Stimulated activated CD8-positive, alpha-beta memory T cell treated with anti-CD3 and anti-CD28 coated beads, Interleukin-12 subunit alpha, Interleukin-12 subunit beta, amount 100 ng/mL, for 4 hours (primary cell): ENCODE measurements at places on chromosomes 5 and 9.

DNA sequence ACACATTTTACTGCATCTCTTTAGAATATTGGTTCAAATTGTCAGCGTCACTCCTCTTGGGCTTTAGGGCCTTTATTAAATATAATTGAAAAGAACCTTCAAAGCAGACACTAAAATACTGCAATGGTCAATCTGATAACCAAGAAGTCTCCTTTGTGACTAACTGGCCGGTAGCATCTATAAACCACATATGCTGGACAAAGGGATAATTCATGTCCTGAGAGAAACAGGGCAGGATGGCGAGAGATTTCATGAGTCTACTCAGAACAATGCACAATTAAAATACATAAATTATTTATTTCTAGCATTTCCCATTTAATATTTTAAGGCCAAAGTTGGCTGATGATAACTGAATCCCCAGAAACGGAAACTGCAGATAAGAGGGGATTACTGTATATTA lies 1083.4 kb upstream of the CDH18 start:
- DNase-seq = no peak

DNA sequence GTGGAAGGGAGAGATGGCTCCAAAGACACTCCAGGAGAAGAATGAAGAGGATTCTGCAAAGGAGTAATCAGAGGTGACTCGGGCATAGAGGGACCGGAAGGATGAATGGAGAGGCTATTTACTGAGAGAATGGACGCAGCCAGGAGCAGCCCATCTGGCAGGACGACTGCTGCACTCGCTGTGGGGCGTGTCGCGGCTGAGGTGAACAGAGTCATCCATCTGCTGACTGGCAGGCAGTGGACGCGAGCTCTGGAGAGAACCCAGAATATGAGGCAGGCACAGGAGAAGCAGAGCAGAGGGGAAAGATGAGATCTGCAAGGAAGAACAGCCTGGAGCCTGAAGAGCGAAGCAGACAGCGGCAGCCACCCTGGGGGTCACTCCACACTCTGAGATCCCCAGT lies 16.4 kb downstream of the FGF1 start:
- DNase-seq = no peak

- DNase-seq = no peak
These were observed 99.2 kb upstream of the GNAQ start for GRCh38 chr9:78130853-78131252.

DNA sequence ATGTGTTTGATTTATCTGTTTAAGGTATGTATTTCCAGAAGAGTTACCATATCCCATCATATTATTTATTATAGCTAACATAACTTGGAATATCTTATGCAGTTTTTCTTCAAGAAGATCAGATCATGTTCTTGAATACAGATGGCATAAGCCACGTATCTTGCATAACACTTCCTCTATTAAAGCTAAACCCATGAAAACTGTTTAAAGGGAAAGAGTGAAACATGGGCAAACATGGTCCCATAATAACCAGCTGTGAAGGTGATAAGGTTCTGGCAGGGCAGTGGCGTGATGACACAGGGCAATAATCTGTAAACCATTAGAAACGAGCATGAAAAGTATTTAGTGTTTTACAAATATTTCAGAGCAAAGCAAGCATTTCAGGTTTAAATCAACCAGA lies 34.2 kb downstream of the EFNA5 start:
- no peak for DNase-seq

DNA sequence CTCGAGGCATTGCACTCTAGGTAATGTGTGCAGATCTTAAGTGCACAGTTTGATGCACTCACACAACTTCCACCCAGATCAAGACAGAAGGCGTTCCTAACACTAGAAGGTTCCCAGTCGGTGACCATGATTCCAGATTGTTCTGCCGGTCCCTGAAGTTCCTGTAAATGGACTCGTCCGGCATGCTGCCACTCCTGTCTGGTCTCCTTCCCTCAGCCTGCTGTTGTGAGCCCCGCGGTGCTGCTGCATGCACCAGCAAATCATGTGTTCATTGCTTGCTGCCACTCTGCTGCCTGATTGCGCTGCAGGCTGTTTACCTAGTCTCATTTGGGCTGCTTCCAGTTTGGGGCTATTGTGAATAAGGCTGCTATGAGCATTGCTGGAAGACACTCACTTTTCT lies 11.5 kb downstream of the STKLD1 start:
- no peak for DNase-seq

- no peak for DNase-seq
These were observed 10.5 kb downstream of the TMEM174 start for GRCh38 chr5:73183481-73183891.

DNA sequence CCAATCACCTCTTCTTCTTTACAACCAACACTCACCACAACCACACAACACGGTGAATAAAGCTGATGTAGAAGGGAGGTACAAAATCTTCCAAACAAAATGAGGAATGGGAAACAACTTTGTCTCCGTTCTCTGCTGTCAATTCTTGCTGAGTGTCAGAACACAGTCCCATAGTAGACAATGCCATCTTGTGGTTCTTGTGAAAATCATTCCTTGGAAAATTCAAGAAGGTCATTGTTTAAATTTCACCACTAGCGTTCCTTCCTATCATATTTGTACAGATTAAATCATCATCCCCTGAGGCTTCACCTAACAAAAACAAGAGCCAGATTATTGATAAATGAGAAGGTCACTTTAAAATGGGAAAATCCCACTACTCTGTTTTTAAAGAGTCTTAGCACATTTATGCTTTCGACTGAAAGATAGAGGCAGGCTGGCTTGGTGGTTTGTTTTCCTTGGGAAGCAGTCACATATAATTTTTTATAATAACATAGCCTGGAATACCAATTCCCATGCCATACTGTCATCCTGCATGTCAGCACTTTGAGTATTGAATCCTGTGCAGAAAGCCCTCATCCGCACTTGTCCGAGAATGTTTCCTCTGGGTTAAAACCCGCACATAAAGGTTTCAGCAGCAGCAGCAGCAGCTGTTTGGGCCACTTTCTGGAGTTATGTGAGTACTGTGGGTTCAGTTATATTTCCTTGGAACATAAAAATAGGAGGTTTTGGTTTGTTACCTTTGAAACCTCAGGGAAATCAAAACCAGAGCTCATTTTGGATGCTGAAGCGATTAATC lies 395.0 kb upstream of the SMARCA2 start:
- DNase-seq = no peak

DNA sequence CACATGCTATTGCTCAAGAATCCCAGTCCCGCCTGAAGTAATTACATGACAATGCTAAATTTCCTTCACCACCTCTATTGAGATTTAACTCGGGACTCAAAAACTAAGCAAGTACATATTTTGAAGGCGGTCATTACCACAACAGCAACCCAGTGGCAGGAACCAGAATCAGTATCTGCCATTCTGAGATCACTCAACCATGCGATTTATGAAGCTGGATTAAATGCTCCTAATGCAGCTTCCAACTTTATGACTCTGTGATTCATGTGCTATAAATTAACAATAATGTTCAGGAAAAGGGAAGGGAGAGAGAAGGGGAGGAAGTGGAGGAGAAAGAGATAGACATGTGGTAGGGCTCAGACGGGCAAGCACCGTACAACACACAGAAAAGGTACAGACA lies 194.7 kb downstream of the DNAH5 start:
- DNase-seq = no peak

GRCh38 chr5:61306531-61307131 lies 25.4 kb upstream of the ZSWIM6 start:
- no peak for DNase-seq

- DNase-seq = no peak
These were observed 5.5 kb downstream of the CCIN start for GRCh38 chr9:36174731-36175130.

DNA sequence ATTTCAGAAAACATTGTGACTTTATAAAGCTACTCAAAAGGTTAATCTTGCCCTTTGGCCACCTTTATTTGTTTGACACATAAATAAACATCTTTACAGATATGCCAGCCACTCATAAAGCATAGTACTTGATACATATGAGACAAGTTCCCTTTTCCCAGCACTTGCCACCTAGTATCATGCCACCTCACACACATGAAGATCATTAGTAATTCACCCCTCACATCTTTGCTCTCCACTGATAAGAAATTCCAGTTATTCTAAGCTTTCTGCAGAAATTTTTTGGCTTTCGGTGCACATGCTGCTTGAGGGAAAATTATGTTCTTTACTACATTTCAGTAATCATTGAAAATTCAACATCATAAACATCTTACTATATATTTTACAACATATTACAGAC lies 59.1 kb downstream of the DEPDC1B start:
- DNase-seq = no peak

GRCh38 chr5:175691761-175692160 lies 33.9 kb downstream of the HRH2 start:
- DNase-seq = no peak

GRCh38 chr5:1568201-1568979 lies 44.6 kb upstream of the LPCAT1 start:
- no peak for DNase-seq

DNA sequence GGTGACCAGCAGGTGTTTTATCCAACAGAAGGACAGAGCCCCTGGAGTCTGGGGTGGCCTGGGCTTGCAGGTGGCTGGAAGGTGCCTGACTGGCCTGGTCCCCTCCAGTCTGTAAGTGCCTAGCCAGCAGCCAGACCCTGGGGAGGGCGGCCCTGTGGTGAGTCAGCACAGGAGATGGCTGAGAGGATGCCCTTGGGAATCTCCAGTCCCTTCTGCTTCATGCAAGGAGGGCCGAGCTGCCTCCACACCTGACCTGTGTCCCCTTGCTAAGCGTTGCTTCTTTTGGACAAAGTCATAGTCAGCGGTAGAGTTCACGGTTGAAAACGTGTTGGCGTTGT lies 20.2 kb downstream of the OBP2B start:
- no peak for DNase-seq

GRCh38 chr9:127921557-127922120 lies 4.8 kb upstream of the ST6GALNAC4 start:
- DNase-seq = peak; percentile 56

GRCh38 chr5:85931220-85931619 lies 686.5 kb upstream of the COX7C start:
- DNase-seq = no peak

GRCh38 chr9:137740312-137740711 lies 121.5 kb downstream of the EHMT1 start:
- DNase-seq = no peak

DNA sequence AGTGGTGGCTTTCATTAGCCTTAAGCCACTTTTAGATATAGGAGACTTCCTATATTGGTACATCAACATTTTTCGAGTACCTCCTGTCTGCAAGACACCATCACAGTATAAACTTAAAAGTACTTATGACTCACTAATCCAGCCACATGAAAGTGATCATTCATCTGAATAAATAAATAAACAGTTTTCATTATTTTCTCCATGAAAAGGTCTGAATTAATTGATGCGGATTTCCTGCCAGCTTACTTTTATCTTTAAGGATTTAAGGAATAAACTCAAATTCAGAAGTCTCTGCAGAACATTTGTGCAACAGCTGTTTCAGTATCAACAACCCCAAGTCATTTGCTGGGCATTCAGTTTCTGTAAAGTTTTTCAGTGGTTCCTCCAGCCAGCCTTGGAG lies 4.0 kb downstream of the SAP30L start:
- no peak for DNase-seq

DNA sequence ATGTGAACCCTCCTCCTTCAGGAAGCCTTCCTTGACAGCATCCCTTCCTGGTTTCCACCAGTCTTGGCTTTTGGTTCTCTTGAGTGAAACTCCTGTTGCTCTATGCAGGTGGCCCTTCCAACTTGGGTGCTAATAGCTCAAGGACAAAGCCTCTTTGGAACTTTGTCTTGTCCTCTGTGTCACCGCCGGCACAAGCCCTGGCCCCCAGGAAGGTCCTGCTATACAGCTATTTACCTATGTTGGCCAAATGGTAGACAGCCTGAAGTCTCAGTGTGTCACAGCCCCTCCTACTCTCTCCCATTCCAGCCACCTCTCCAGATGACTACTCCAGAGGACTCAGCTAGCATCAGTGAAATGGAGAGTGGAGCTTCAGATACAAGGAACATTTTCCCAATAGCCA lies 94.7 kb upstream of the ZNF618 start:
- DNase-seq = no peak

GRCh38 chr5:91306497-91306896 lies 76.6 kb downstream of the ARRDC3 start:
- DNase-seq = no peak

GRCh38 chr9:130860458-130861316 lies 25.6 kb downstream of the ABL1 start:
- no peak for DNase-seq

GRCh38 chr5:109038209-109038840 lies 290.6 kb downstream of the FER start:
- DNase-seq = no peak

GRCh38 chr5:53123702-53124101 lies 14.1 kb upstream of the MOCS2 start:
- DNase-seq = no peak

DNA sequence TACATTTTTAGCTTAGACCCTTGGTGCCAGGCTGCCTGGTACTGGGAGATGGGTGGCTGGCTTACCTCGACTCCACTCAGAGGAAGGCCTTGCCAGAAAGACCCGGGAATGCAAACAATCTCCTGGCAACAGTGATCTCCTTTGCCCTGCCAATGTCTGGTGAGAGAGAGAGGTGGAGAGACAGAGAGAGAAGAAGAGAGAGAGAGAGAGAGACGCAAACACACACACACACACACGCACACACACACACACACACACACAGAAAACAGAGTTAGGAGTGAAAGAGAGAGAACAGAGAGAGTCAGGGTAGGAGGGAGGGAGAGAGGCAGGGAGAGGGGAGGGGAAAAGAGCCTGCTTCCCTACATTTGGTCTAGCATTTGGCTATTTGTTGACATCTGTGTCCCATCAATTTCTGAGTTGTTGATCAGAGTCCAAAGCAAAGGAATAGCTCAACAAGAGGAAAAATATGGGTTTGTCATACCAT lies 181.6 kb upstream of the MAP1B start:
- DNase-seq = no peak

DNA sequence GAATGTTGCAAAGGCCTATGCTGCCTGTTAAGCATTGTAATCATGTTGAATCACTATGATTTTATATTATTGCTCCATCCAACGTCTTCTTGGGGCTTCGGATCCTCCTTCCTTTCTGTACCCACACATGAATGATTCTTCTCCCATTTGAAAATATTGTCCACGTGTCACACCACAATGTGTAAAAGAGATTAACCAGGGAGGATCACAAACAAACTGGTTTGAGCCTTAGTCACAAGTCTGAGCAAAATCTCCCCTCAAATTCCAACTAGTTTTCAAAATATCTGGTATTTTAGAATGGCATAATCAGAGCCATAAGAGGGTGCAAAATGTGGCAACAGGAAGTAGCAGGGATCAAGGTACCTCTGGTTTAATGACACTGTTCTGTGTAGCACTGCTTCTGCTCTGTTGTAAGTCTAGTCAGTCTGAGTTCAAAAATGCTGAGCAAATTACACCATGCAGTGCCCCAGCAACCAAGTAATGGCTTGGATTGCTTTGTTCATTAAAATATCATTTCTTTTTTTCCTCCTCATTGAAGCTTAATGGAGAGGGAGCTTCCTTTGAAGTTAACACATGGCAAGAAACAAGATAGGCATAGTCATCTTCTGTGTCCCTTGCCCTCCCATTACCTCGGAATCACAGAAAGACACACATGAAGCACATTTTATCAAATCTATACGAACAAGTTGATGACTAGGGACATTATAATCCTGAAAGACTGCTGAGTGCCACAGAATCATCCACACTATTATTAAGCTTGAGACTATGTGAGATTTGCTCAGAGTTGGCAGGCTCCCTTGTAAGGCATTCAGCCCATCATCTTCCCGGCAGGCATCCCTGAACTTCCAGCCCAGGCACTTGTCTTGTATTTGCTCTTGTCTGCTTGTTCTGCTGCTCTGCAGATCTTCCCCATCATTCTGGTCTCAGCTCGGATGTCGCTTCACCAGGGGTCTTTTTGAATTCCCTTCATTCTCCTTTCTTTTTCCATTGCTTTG lies 102.0 kb upstream of the PRLR start:
- no peak for DNase-seq

- no peak for DNase-seq
These were observed 7.4 kb downstream of the SLC4A9 start for GRCh38 chr5:140367256-140368013.
